Germinal center (tissue), 1 donor: ENCODE measurements at places on chromosomes 3 and 15.

- no peak for DNase-seq
Measured at GRCh38 chr3:13134166-13134878, 61.1 kb upstream of the IQSEC1 start.

- DNase-seq = no peak
Measured at GRCh38 chr3:140277886-140278285, 342.9 kb downstream of the CLSTN2 start.

DNA sequence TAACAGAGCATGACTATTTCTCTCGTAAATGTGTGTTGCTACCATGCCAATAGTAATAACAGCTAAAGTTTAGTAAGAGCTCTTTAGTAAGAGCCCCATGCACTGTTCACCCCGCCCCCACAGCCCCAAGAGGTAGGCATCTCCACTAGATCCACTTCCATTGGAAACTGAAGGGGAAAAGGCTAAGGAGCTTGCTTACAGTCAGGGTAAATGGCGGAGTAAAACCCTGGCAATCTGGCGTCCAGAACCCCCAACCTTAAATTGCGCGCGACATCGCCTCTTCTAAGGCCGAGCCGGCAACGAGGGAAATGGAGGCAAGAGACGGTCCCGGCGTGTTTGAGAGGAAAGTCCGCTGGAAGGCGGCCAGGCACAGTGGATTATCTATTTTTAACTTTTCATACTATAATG lies 654 bp upstream of the C3orf38 start:
- peak; percentile 21 for DNase-seq

GRCh38 chr3:185486394-185486793 lies 12.4 kb downstream of the TMEM41A start:
- no peak for DNase-seq

DNA sequence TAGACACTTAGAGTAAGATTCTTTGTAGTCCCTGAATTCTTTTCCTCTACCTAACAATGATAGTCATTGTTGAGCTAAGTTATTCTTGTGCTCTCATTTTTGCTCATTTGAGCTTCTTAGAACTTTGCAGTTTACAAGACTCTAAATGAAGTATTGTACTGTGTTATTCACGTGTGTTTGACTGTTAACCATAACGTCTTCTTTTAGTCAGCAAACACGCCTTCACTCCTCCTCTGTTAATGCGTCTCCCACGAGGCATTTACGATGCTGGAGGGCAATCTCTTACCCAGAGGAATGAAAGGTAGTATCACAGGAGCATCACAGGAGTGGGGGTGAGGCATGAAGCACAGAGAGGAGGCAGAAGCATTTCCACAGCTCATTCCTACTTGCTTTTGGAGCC lies 14.8 kb upstream of the P2RY14 start:
- DNase-seq = no peak

DNA sequence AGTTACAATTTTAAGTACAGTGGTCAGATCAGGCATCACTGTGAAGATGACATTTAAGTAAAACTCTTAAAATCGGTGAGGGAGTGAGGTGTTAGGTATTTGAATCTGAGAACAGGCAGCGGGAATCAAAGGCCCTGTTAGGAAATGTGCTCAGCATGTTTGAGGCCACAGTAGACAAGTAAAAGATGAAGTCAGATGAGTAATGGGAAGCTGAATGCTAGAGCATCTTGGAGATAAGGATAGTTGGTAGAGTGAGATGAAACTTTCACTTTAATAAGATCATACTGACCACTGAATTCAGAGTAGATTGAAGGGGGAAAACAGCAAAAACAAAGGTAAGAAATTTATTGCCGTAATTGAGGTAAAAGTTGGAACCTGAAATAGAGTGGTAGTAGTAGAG lies 61.6 kb downstream of the DCBLD2 start:
- no peak for DNase-seq

- DNase-seq = no peak
Measured at GRCh38 chr3:78754066-78754743, 1013.6 kb downstream of the ROBO1 start.

DNA sequence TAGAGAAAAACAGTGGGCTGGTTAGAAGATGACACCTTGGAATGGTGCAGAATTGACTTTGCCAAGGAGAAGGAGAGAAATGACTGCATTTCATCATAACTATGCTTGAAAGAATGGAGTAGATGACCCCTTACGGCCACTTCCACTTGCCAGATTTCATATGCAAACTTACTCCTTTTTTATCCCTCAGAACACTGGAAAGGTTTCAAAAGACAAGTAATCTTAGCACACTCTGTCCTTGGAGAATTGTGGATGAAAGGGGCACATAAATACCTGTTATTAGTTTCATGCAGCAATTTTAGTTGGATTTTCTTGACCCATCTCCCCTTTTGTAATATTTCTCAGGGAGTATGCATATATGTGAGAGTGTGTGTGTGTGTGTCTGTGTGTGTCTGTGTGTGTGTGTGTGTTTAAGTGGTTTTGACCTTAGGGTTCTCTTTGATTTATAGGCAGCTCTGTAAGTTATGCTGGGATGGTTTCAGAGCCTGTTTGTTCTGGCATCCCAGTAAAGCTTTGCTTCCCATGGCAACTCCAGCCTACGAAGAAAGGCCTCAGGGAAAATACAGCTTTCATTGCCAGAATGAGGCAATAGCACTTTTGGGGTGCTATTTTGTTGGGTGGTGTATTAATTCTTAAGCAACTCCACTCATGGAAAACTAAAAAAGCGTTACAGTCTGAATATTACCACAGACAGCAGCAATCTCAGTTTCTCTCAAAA lies 122.2 kb upstream of the TP63 start:
- no peak for DNase-seq

GRCh38 chr3:134376385-134376765 lies 2.1 kb upstream of the AMOTL2 start:
- no peak for DNase-seq

GRCh38 chr15:43266834-43267233 lies at the start of gene TGM5:
Gene TGM5, minus strand, starts transcription at chr15:43266928. Its CDS starts 79 bp downstream, at chr15:43266849.
- no peak for DNase-seq

DNA sequence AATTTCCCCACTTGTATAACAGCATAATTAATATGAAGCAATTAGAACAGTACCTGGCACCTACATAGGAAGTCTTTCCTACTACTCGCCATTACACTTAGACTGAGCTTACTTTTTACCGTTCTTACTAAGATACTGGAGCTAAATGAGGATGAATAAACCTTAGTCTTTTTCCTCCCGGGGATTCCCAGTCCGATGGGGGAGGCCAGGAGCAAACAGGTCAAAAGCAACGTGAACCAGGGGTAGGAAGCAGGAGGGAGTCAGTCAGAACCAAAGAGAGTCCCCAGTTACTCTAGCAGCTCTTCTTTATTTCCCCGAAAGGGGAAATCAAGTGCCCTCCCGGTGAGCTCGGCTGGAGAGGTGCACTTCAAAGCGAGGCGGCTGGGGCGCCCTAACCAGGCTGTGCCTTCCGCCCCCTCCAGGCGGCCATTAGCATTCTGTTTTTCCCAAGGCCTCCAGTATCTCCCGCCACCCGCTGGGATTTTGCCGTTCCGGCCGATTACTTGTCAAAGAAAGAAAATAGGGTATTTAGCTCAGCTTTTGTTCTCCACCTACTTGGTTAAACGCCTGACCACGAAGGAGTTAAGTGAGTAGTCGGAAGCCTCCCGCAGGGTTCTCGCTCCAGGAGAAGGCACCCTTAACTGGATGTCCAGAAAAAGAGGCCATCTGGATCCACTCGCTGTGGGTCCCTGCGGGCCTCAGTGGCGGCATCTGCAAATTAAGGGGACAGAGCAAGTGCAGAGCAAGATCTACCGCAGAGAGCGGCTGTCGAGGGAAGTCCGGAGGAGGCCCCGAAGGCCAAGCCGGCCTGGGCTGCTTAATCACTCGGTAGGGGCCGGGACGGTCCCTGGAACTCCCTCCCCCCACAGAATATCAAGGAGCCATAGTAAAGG lies 6.3 kb upstream of the EOMES start:
- DNase-seq = no peak

DNA sequence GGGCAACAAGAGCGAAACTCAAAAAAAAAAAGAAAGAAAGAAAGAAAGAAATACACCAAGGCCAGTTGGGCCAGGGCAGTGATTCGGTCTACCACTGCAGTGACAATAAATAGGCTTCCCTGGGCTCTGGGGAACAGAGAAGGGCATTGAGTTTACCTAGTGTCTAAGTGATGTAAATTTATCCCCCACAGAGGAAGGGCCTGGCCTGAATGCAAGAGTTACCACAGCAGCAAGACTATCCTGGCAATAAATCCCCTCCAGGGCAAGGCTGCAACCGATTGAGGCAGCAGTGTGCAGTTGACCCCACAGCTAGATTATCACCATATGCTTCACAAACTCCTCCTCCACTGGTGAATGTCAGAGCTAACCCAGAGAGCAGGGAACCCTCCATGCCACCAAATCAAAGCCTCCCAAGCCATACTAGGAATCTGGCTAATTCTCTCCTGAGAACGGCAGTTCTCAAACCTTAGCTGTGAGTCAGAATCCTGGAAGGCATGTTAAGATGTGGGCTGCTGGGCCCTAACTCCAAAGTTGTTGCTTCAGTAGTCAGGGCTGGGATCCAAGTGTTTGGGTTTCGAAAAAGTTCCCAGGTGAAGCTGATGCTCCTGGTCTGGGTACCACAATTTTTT lies 64.3 kb upstream of the GATM start:
- no peak for DNase-seq
